Activated CD4-positive, alpha-beta T cell treated with anti-CD3 and anti-CD28 coated beads, Interleukin-2, amount 50 U/mL, for 1 hour (primary cell): ENCODE measurements at places on chromosomes 13 and 19.

DNA sequence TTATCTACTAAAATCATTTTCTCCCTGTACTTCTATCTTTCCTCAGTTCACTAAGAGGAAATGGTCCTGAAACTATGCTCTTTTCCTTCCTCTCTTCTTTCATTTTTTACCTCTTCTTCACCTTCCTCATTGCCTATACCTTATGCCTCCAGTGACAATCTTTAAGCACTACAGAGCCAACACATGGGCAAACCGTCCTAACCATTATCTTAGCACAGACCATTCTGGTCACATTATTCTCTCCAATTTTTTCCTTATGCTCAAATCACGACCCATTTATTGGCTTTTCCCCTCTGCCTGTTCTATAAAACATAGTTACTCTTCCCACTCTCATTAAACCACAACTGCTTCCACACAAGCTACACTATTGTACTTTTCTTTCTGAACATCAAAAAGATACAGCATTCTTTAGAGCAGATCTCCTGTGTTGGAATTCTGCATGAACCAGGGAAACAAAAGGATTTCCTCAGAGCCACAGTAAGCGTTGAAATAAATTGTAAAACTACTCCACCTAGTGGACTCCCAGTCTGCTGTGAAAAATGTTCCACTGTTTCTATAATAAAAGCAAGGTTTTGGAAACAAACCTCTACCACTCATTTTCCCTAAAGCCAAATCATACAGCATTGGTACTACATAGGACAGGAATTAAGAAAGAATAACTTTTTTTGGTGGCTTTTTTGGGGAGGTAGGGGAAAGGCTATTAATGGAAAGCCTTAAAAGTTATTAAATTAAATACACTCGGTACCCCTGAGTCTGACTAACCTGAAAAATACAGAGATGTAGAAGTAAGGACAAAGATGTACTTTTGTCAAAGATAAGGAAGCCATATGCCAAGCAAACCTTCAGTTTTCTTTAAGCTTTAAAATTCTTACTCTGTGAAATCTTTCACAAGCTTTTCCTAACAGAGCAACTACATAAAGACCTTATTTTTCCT lies 19.5 kb downstream of the NUFIP1 start:
- DNase-seq: no peak

GRCh38 chr13:93388701-93389100 lies 162.1 kb downstream of the GPC6 start:
- no peak for DNase-seq

- no peak for DNase-seq
Observed at GRCh38 chr13:97191615-97192014, 30.5 kb upstream of the MBNL2 start.

DNA sequence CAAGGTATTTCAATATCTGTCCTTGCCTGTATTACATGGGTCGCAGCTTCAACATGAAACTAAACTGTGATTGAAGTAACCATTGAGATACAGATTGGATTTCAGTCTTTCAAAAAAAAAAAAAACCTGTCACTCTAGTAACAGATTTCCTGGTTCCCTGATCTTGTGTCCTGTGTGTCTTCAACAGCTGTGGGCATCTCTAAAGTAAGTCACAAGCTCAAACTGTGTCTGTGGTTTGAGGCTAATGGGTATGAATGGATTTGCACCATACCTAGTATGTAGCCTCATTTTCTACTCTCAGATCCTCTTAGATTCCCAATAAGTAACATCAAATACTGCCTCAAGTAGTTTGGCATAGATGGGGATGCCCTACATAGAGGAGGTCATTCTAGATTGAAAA lies 300.1 kb downstream of the COG6 start:
- DNase-seq: no peak

- no peak for DNase-seq
Observed at GRCh38 chr19:14818588-14818987, 16.4 kb downstream of the OR7A5 start.

GRCh38 chr19:42542791-42543190 lies 14.5 kb upstream of the CEACAM1 start:
- no peak for DNase-seq

DNA sequence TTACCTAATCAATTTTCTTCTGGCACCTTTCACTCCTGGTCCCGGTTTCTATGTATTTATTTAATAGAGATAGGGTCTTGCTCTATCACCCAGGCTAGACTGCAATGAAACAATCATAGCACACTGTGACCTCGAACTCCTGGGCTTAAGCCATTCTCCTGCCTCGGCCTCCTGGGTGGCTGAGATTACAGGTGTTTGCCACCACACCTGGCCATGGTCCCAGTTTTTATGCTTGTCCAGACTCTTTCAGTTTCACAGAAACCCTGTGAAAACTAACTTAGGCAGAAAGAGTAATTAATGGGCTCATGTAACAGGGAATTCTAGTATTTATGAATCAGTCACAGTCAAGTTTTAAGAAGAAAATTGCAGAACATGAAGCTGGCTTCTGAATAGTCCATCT lies 9.0 kb upstream of the STK24 start:
- DNase-seq: no peak

- no peak for DNase-seq
Observed at GRCh38 chr13:21719463-21719862, 48.6 kb downstream of the FGF9 start.

- no peak for DNase-seq
Observed at GRCh38 chr19:47996230-47996727, 1.8 kb downstream of the ELSPBP1 start.

GRCh38 chr19:4380254-4380727 lies 20.1 kb downstream of the SH3GL1 start:
- peak; percentile 65 for DNase-seq

DNA sequence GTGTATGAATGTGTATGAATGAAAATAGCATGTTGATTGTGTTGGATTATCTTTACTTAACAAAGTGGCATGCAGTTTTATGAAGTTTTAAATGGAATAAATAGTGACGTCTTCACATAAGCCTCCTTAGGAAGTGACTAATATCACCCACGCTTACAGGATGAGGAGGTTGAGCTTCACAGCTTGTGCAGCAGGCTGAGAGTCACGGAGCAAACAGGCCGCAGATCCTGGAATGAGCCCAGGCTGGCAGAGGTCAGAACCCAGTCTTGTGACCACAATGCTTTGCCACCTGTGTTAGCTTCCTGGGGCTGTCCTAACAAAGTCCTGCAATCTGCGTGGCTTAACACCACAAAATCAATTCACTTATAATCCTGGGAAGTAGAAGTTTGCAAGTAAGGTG lies 20.8 kb downstream of the LAIR2 start:
- DNase-seq: no peak

DNA sequence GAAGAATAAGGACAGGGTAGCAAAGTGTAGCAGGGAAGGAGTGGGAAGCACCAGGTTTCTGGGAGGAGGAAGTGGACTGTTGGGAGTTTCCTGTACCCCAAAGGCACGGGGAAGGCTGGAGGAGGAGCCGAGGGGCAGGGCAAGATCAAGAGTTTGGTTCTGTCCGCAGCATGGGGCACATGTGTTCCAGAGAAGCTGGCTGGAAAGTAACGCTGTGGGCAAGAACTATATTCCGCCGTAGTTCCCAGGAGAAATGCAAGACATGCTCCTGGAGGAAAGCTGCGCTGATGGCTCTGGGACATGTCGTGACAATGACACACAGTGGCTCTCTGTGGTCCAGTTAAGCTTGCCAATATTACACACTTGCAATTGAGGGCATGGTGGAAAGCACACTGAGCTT lies 51.7 kb upstream of the KPNA3 start:
- DNase-seq: no peak

DNA sequence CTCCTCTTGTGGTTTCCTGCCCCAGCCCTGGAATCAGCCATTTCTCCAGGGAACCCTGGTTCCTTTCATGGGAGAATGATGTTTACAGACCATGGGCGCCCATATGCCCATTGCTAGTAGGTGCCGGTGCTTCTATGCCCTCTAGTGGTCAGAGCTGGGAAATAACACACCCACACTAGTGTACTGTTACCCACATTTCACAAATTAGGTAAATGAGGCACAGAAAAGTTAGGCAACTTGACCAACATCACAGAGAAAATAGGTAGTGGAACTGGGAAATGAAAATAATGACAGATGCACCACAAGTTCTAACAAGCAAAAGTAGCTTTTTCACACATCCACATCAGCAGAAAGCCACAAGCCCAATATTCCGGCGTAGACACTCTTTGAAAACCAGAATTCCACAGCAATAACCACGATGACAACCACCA lies 1.3 kb upstream of the CEACAM3 start:
- peak; percentile 55 for DNase-seq

GRCh38 chr13:39034085-39034484 lies 3.8 kb downstream of the PROSER1 start:
- no peak for DNase-seq

DNA sequence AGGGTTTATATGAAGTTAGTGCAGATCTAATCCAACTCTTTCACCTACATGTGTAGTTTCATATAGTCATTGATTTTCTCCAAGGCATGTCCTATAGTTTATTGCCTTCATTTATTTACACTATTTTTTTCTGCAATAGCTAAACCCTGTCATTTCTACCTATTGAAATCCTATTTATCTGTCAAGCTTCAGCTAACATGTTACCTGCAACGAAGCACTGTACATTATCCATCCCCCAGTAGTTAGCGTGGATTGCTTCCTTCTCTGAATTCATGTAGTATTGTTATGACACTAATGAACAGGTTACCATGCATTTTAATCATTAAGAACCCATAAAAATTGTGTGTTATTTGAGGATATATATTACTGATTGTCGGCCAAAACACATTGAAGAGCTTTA lies 742.9 kb upstream of the PCDH20 start:
- DNase-seq: no peak

GRCh38 chr13:113044391-113045114 lies 61.0 kb upstream of the F7 start:
- no peak for DNase-seq

- DNase-seq: no peak
Observed at GRCh38 chr19:28494461-28494860, 718.5 kb downstream of the UQCRFS1 start.

DNA sequence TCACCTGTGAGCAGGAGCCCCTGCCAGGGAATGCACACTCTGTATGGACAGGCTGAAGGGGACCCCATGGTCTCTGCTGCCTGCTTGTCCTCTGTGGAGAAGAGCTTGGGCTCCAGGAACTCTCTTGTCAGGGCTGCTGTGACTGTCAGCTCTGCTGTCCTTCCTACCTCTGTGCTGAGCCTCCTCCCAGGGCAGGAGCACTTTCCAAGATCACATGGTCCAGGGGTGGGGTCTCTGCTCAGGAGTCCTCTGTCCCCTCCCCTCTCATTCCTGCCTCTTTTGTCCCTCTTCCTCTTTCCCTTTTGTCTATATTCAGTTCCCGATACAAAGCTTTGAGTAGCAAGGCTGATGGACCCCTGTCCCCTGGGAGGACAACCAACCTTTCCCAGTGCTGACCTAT lies at the start of gene CEACAM7:
TSS of gene CEACAM7 (minus strand) at position 173 of the 400 bp plus-strand sequence. CDS start at position 68, 105 bp downstream.
- DNase-seq: no peak

DNA sequence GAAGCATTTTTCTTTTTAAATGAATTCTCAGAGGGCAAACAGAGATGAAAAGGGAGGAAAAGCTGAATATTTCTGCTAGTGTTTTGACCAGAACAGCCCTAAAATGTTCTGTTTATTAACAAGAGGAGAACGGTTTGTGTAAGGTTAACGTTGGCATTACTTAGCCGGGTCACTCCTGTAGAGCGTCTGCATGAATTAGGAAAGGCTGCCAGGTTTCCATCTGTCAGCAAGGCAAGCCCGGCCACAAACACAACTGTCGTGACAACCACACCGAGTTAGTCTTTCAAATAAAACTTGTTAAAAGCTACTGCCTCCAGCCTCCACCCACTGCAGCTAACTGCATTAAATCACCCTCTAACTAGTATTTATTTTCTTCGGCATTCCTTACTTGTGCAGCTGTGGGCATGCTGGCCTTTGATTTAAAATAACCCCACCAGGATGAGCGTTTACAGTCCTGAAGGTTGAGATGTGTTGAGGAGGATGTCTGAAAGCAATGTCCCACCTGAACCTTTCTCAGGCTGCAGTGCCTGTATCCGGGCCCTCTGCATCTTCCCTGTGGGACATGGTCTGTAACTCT lies 527.9 kb downstream of the FGF9 start:
- no peak for DNase-seq

GRCh38 chr19:16715611-16716010 lies 4.0 kb upstream of the NWD1 start:
- no peak for DNase-seq

GRCh38 chr19:45498411-45499195 lies at the start of gene PPM1N:
Gene PPM1N (plus strand): TSS chr19:45498443. CDS start chr19:45498473, 30 bp downstream.
- peak; percentile 64 for DNase-seq

- no peak for DNase-seq
Observed at GRCh38 chr13:98055623-98056022, 87.3 kb upstream of the FARP1 start.

- DNase-seq: no peak
Observed at GRCh38 chr19:9306443-9306842, 3.2 kb downstream of the ZNF699 start.

DNA sequence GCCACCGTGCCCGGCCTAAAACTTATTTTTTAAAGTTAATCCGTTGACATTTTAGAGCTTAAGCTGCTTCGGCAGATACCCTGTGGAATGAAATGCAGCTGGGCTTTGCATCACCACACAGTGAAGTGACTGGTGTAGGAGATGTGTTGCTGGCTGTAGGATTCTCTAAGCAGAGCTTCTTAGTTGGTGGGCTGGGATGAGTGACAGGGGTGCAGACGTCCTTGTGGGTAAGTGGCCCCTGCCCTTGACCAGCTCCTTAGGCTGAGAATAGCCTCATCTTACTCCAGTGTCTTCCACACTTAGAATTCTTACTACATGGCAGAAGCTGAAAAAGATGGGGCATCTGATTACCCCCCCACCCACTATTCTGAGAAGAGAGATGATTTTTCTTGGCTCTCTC lies 11.6 kb downstream of the GATAD2A start:
- DNase-seq: no peak

- no peak for DNase-seq
Observed at GRCh38 chr19:35623327-35624010, 5.4 kb upstream of the RBM42 start.

DNA sequence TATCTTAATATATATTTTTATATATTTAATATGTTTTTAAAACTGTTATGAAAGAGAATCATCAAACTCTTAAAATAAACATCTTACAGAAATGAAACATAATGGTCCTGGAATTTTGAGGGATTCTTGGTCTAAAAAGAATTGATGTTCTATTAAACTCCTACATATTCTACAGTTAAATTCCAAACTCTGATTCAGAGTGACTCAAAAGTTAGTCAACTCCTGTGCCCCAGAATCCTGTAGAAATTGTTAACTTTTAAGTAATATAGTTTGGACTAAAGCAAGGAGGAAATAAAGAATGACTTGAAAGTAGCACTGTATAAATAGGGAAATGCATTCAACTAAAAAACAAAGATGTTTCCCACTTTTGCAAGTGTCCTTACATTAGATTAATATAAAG lies 47.7 kb downstream of the FNDC3A start:
- DNase-seq: no peak
